Panc1 (cell line): ENCODE measurements at places on chromosomes 13 and 19.
A peak's percentile ranks its signal among the peaks of the same experiment; 100 is the strongest.

GRCh38 chr19:51564791-51565190 is 6.3 kb upstream of the ZNF175 start:
- DNase-seq: no peak

DNA sequence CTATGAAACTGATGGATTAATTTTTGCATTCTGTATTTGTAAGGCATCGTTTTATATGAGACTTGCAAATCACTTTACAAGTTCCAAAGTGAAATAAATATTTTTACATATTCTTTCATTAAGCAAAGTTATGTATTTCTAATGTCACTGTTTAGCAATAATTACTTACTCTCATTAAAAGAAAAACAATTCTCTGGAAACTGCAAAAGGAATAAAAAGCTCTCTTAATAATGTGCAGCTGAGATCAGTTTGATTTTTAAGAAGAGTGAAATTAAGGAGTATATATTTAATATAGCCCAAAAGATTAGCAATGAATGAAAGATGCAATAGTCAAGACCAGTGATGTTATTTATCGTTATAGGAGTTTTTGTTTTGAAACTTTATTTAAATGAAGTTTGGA is 155.2 kb downstream of the GPC5 start:
- DNase-seq: no peak

- no peak for DNase-seq
Observed at GRCh38 chr19:14686411-14686810, 3.4 kb upstream of the ZNF333 start.

- DNase-seq: no peak
Observed at GRCh38 chr13:39965309-39965708, 309.8 kb downstream of the COG6 start.

- no peak for DNase-seq
Observed at GRCh38 chr13:86003029-86003428, 203.8 kb upstream of the SLITRK6 start.

DNA sequence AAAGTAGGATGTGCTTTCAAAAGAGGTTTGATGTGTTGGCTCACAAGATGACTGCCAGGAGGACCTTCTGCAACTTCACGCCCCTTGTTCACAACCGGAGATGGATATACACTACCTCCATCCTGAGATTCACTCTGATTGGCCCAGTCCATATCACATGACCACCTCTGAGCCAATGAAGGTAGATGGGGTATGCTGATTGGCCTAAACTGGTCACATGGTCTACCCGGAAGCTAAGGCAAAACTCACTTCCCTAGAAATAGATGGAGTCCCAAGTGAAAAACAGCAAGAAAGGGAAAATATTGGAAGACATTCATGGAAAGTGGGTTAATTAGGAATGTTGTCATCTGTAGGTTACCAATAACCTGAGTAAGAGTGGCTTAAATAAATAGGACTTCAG is 119.7 kb upstream of the MRI1 start:
- no peak for DNase-seq

- no peak for DNase-seq
Observed at GRCh38 chr19:3096267-3096901, 2.2 kb downstream of the GNA11 start.

DNA sequence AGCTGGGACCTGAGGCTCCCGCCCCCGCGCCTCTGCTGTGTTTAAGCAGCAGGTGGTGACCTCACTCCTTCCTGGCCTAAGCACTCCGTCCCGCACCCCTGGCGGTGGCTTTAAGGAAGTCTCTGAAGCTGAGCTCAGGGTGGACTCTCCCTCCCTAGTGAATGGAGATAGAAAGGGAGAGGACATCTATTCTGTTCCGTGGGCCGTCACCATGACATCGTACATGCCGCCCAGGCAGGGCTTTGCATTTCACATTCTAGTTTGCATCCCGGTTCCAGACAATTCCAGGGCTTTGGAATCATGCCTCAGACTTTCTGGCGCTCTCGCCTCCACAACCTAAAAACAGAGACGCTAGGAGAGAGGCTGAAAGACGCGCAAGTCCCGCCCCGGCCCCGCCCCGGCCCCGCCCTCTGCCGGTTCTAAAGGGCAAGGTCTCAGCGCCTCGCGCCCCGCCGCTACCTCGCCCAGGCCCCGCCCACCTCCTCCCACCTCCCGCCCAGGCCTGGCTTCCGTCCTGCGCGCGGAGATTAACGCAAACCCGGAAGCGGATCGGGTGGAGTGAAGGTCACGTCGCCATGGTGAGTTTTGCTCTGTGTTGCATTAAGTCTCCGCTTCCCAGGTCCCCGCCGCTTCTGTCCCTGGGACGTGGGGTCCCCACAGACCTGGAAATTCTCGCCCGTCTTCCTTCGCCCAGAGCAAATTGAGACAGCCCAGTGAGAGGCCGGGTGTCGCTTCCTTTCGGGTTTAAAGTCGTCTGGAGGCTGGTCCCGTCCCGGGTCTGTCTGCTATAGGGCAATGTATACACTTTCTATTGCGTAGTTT is at the start of gene ZNF808:
Gene ZNF808 (plus strand): TSS at position 535 of the 822 bp plus-strand sequence. CDS start 15,617 bp downstream, outside the sequence.
- DNase-seq: peak; percentile 48

DNA sequence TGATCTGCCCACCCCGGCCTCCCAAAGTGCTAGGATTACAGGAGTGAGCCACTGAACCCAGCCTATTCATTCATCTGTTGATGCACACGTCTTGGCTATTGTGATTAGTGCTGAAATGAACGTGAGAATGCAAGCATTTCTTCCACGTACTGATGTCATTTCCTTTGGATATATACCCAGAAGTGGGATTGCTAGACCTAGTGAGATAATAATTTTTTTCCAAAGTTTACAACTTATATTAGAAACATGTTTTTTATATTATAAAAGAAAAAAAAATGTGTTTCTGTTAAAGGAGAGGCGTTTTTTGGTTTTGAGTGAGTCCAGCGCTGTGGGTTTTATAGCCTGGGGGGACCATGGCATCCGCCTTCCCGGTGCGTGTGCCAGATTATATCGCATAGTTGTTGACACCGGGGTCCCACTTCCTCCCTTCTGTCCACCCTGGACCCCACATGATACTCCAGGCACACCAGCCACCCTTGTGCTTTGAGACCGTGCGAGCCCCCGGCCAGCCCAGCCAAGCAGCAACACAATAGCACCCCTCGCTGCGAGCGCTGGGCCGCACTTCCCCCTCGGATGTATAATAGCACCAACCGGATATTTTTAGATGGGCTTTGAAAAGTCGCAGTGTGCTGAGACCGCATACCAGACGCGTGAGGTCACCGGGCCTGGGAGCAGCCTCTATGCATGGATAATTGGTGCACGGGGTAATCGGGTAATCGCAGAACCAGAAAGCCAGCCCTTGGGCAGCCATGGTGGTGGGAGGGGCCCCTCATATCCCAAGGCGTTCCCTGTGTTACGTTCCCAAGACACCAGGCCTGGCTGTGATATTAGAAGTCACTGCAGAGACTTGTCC is 59.6 kb downstream of the MYO9B start:
- peak; percentile 59 for DNase-seq

GRCh38 chr19:13117176-13117771 is 734 bp upstream of the TRMT1 start:
- no peak for DNase-seq

GRCh38 chr13:95267662-95268342 is 33.4 kb downstream of the ABCC4 start:
- DNase-seq: no peak

GRCh38 chr13:91126806-91127205 is 220.7 kb upstream of the MIR17HG start:
- DNase-seq: no peak

GRCh38 chr19:39679056-39679790 is 23.5 kb downstream of the LGALS16 start:
- DNase-seq: no peak

- DNase-seq: no peak
Observed at GRCh38 chr13:72463561-72463960, 263.9 kb downstream of the MZT1 start.

DNA sequence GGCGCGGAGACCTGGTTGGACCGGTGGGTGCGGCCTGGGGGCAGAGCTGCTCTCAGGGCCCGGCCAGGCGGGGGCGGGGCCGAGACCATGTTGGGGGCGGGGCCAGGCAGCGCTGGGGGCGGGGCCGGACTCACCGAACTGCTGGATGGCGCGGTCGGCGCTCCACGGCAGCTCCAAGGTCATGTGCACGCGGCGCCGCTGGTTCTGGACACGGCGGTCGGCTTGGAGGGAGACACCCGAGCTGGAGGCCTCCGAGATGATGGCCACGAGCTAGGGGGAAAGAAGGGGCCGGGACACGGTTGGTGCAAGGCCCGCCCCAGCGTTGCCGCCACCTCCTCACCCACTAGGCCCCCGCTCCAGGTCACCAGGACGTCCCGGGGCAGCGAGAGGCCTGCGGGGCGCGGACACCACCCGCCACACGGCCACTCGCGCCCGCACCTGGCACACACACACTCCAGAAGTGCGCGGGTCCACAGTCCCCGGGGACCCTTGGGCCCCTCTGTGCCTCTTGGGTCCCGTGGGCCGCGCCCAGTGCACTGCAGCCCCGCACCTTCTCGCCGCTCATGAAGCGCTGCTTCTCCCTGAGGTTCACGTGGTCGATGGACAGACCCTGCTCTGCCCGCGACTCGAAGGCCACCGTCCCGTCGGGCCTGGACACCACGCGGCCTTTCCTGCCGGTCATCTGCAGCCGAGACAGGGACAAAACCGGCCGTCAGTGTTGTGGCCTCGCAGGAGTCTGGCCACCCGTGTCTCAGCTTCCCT is 8.7 kb downstream of the GPX4 start:
- DNase-seq: no peak

DNA sequence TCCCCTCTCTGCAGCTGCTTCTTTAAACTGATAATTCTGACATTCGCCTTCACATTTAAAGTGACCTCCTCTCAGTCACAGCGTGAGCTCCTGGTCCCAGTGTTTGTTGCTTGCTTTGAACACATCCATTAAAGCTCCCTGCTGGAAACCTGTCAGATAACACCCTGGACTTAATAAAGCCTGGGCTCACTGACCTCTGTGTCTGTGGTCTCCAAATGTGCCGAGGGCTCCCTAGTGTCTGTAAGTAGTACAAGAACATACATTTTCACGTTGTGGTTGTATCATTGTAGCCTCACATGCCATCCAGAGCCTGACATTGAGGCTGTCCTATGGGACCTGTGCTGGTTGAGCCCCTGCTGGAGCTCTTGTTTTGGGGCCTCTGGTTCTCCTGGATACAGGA is 2.6 kb upstream of the PSG4 start:
- no peak for DNase-seq

- DNase-seq: no peak
Observed at GRCh38 chr19:44712864-44713515, 14.0 kb downstream of the CEACAM16 start.

DNA sequence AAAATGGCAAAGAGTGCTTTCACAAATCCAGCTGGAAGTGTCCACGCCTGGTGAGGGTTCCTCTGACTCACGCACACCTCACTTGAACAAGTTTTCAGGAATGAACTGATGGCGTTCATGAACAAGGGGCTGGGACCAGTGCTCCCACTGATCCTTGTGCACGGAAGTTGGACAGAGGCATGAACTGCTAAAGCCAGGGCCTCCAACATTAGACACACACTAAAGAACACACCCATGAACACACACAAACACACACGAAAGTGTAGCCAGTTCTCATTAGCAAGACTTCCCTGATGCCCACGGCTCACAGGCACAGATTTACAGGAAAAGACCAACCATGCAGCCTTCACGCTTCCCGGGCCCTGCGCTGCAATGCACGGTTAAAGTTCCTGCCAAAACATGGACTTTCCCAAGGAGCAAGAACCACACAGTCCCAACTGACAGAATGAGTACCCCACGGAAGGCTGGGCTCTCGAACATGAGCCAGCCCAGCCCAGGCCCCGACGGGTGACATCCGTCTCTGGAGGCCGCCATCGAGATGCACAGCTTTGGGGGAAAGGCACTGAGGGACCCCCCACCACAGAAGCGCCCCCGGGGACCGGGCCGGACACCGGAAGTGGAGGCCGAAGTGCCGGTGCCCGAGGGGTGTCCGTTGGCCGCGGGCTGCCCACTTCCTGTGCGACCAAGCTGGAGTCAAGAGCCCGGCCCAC is 808 bp downstream of the DNMT1 start:
- no peak for DNase-seq

GRCh38 chr19:47331931-47332547 is at the start of gene C5AR2:
TSS of gene C5AR2 (plus strand) at chr19:47332175. CDS start at chr19:47340800, 8,625 bp downstream.
- DNase-seq: no peak
